ENCODE measurements at places on chromosomes 12 and 14. TPM values are rescaled to one million over a fixed set of nuclear protein-coding genes. Genes with fewer than 3 reads are reported as not detected.

Gene SLC2A14
- 0.24 TPM for total RNA-seq

Gene EID3
- 10.3 TPM for total RNA-seq

Gene SLC17A8
- not detected for total RNA-seq

Gene ENDOU
- total RNA-seq, result under 0.01 TPM
